ENCODE measurements at places on chromosomes 7 and 10.

DNA sequence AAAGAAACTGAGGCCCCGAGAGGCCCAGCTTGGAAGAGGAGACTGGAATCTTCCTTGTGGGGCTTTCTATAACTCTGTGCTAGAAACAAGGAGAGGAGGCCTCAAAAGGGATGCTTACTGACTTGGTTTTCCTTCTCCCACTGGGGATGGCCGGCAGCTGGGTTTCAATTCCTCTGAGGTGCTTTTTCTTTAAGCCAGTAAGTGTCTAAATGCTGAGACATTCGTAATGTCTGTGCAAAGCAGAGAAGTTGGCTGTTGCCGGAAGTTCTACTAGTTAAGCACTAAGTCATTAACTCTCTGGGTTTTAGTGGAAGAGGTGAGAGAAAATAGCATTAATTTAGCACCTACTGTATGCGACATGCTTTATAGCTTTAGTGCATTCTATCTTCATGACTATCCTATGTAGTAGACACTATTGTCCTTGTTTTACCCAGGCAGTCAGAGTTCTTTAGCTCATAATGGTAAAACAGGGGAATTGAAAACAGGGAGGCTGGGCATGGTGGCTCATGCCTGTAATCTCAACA lies 135.2 kb downstream of the RGS10 start:
- no peak for DNase-seq

GRCh38 chr7:2734751-2735571 lies 47.0 kb downstream of the AMZ1 start:
- no peak for DNase-seq

GRCh38 chr7:158731761-158732160 lies 27.2 kb upstream of the NCAPG2 start:
- DNase-seq = no peak

- DNase-seq = no peak
Observed at GRCh38 chr7:5605775-5606634, 175.5 kb downstream of the RNF216 start.

DNA sequence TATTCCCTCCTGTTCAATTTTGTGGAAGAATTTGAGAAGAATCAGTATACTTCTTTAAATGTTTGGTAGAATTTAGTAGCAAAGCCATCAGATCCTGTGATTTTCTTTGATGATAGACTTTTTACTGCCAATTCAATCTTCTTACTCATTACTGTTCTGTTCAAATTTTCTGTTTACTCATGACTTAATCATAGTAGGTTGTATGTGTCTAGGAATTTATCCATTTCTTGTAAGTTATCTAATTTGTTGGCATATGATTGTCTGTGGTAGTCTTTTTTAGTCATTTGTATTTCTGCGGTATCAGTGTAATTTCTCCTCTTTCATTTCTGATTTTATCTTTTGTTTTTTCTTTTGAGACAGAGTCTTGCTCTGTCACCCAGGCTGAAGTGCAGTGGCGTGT lies 87.4 kb downstream of the CCDC3 start:
- no peak for DNase-seq

DNA sequence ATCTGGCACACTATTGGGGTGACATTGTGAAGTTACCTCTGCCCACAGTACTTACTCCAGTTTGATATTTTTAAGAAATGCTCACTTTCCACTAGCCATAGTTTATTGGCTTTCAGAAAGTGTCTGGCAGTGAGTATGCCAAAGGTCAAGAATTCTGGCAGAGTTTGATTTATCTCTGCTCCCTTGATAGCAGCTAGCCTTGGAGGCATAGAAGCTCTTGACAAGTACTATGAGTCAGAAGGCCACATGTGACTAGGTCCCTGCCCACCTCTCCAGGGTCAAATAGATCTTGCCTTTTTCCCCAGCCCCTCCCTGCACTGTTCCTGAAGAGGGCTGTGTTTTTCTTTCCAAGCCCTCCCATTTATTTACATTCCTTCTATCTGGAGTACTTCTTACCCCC lies 202.2 kb downstream of the AUTS2 start:
- peak; percentile 25 for DNase-seq

GRCh38 chr7:135644729-135645128 lies 17.6 kb upstream of the STMP1 start:
- no peak for DNase-seq

Data from AG20443 (cell line).